ENCODE measurements at places on chromosomes 5 and 9.

DNA sequence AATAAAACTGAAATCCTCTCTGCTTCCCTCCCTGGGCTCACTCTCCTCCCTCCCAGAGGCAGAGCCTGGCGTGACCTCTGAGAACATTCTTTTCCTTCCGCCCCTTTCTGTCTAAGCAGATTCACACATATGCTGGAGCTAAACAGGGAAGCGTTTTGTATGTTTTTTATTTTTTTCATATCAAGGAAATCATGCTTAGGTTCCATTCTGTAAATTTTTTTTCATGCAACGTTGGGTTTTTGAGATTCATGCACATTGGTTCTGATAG lies 20.2 kb upstream of the BARHL1 start:
- no peak for DNase-seq

GRCh38 chr9:123132696-123133095 lies 99.2 kb downstream of the GPR21 start:
- DNase-seq: no peak

DNA sequence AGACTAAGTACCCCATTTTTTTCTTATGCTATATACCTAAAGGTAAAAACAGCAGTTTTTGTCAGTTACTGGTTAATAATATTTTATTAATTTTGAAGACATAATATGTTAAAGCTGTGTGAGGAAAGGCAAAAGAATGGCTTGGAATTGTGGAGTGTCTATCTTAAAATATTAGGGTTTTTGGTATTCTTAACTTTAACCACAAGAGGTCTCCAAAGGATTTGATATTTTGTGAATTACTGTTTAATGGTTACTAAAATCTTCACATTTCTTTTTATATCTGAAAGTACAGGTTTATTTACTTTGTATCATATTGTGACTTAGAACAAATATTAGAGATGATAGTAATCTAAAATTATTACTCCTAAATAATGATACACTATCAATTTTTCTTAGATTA lies 32.0 kb upstream of the DHFR start:
- no peak for DNase-seq

DNA sequence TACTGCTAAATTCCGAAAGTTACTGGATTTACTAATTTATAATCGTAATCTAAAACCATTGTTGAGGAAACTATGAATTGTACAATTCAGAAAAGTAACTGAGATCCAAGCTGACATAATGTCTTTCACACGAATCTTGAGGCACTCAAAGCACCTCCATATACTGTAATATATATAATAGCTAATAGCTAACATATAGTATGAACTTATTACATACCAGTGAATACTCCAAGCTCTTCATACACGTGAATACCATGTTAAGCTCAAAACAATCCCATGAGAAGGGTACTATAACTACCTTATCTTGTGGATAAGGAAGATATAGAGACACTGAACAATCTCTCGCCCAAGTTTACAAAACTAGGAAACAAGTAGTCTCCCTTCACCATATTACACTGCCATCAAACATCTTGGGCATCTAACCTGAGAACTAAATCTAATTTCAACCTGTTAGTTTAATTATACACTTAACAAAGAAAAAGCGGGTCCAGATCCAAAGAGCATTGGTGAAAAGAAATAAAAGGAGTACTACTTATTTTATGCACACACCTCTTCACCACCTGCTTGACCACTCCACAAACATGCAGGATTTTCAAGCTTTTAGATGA lies 1.0 kb downstream of the NUDCD2 start:
- no peak for DNase-seq

GRCh38 chr9:90684106-90684505 lies 41.5 kb upstream of the DIRAS2 start:
- no peak for DNase-seq

DNA sequence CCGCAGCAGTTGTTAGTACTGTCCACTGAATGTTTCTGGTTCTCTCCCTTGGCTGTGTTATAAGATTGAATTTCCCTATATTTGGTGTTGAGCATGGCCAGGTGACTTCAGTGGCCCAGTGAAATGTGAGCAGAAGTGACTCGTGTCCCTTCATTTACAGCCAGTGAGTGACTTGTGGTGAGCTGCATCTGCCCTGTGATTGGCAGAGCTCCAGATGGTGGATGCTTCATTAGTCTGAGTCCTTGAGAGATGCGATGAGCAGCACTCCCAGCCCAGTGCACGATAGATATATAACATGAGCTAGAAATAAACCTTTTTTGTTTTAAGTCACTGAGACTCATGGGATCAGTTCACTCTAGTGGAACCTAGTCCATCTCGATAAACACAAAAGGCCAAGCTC lies 19.3 kb downstream of the PCSK5 start:
- DNase-seq: no peak
